ENCODE measurements at places on chromosomes 16 and 17.

DNA sequence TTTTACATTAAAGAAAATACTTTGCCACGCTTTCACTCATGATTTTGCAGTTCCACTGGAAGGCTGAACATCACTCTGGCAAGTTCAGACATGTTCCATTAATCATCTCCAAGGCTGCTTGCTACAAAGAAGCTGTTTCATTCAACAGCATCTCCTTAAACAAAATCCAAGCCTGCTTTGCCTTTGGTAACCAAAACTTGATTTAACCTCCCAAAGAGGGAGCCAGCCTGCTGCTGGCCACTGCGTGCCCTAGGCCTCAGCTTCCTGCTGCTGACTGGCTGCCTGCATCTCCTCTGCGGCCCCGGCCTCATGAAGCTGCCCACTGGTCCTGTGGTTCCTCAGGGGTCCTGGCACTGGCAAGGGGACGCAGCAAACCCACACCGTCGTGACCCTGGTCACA, 31.8 kb downstream of the ANKRD11 start:
- H3K27me3 ChIP-seq, result no peaks in the 10 kb centered on the region
- peaks cover 8% of the 10 kb centered on the region for H3K4me1 ChIP-seq
- no peak overlapping the region for H3K27ac ChIP-seq
- no peak overlapping the region for H3K4me3 ChIP-seq
- no peaks in the 10 kb centered on the region for H3K36me3 ChIP-seq

- H3K4me1 ChIP-seq, result peaks cover 15% of the 10 kb centered on the region
- H3K36me3 ChIP-seq, result no peaks in the 10 kb centered on the region
- no peak for DNase-seq
- no peak overlapping the region for H3K4me3 ChIP-seq
- H3K27ac ChIP-seq, result no peak overlapping the region
Observed at GRCh38 chr17:18919963-18920362, 32.0 kb upstream of the SLC5A10 start.

DNA sequence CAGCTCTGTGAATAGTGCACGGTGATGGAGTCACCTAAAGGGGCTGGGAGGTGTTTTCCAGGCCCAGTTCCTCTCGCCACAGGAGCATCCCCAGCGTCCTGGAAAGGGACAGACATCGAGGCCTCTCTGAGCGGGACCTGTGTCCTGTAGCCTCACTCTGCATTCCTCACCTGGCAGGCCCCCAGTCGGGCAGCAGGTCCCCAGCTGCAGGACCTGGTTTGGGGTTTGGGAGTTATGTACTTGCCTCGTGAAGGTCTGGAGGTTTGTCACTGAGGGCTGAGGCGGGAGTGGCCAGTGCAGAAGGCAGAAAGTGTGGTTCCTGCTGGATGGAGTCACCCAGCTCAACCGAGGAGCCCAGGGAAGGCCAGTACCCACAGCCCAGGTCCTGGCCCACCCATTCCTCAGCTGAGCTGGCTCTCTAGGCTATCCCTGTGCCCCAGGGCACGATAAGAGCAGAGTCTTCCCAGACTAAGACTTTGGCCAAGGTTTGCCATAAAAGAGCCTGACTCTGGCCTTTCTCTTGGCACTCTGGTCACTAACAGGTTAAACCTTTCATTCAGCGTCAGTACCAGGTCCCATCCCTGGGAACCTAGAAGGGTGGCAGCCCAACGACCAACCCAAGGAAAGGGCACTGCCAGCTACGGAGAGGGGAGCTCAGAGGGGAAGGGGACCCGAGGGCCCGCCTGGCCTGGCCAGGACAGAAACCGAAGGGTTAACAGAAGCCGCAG, 24.4 kb downstream of the TBX4 start:
- H3K36me3 ChIP-seq, result no peaks in the 10 kb centered on the region
- H3K4me1 ChIP-seq, result no peaks in the 10 kb centered on the region
- no peak overlapping the region for H3K4me3 ChIP-seq
- no peaks in the 10 kb centered on the region for H3K27me3 ChIP-seq
- no peak overlapping the region for H3K27ac ChIP-seq

DNA sequence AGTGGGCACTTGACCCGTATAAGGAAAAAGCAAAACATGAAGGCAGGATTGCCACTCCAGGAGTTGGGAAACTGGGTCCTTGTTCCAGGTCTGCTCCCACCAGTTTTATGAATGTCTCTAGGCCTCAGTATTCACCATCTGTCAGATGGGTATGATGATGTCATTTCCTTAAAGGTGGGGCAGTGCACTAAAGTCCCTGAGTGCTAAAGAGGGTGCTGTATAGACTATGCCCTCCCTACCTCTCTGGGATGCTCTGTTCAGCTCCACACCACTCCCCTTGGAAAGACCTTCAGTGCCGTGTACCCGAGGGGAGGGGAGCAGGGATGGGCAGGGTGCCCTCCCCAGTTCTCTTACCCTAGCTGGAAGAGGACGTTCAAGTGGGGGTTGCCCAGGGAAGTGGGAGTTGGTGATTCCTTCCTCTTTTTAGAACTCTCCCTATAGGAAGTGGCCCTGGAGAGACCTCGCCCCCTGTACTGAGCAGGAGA, 2.2 kb downstream of the LASP1 start:
- no peaks in the 10 kb centered on the region for H3K27me3 ChIP-seq
- no peak for DNase-seq
- no peaks in the 10 kb centered on the region for H3K36me3 ChIP-seq
- peaks cover 13% of the 10 kb centered on the region for H3K4me1 ChIP-seq

DNA sequence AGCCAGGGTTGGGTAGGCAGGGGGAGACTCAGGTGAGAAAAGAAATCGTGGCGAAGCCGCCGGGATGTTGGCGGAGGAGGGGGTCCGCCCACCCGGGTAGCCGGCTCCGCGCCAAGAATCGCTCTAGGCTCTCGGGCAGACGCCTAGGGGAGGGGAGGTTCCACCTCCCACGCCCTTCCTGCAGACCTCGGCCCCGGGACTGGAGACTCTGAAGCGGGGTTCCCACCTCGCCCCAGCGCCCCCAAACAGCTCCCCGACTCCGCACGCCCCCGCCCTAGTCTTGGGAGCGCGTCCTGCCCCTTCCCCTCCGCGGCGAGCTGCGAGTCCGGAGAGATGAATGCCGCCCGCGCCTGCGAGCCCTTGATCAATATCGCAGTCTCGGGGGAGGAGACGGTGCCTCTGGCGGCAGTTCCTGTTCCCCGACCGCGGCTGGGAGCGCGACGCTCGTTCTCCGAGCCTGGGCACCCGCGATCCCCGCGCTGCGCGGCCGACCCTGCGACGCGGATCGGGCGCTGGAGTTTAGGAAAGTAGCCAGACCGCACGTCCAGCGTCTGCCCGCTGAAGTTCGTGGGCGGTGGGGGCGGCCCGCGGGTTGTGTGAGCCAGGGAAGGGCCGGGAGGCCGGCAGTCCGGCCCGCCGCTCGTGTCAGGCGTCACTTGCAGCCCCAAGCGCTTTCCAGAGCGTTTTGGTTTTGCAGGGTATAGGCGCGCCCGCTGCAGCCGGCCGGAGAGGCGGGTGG, 790 bp downstream of the CRHR1 start:
- no peaks in the 10 kb centered on the region for H3K36me3 ChIP-seq
- H3K4me3 ChIP-seq, result peak overlapping the region; percentile 20

DNA sequence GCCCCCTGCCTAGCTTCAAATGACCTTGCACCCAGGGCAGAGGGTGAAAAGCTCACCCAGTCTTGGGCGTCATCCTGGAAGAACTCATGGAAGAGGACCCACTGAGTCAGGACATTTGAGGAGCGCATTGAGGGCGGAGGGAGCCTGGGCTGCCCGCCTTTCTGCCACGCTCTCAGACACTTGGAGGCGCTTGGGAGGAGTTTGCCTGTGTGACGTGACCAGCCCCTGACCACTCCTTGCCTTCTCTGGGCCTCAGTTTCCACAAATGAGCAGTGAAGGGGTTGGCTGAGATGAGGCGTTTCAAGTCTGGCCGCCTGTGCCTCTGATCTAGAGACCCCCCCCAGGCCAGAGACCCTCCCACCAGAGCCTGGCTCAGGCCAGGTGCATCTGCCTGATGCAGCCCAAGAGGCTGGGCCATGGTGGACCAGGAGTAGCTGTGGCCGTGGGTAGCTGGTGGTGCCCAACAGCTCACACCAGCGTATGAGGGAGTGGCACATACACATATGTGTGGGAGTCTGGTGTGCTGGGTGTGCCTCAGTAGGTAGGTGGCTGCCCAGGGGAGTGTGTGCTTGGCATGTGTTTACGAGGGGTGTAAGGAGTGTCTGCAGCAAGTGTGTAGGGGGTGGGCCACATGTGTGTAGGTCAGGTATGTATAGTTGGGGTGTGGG, 80.2 kb upstream of the TOB1 start:
- H3K27ac ChIP-seq, result no peak overlapping the region
- H3K27me3 ChIP-seq, result no peaks in the 10 kb centered on the region
- no peaks in the 10 kb centered on the region for H3K36me3 ChIP-seq
- no peak for DNase-seq

GRCh38 chr17:76404976-76405563, 20.7 kb downstream of the SPHK1 start:
- H3K4me1 ChIP-seq, result peaks cover 4% of the 10 kb centered on the region
- H3K27me3 ChIP-seq, result no peaks in the 10 kb centered on the region
- no peak for DNase-seq
- H3K36me3 ChIP-seq, result 0 out of 2 replicates have a peak, but pooled peaks cover 3% of the 10 kb centered on the region
- no peak overlapping the region for H3K4me3 ChIP-seq

GRCh38 chr17:8841844-8842243, 25.6 kb downstream of the PIK3R6 start:
- peaks cover 19% of the 10 kb centered on the region for H3K27me3 ChIP-seq
- H3K4me1 ChIP-seq, result no peaks in the 10 kb centered on the region

GRCh38 chr17:20702692-20703091, 123.2 kb downstream of the CDRT15L2 start:
- peaks cover 4% of the 10 kb centered on the region for H3K4me1 ChIP-seq
- H3K36me3 ChIP-seq, result no peaks in the 10 kb centered on the region
- H3K27me3 ChIP-seq, result no peaks in the 10 kb centered on the region
- no peak overlapping the region for H3K27ac ChIP-seq
- no peak for DNase-seq
- no peak overlapping the region for H3K4me3 ChIP-seq

DNA sequence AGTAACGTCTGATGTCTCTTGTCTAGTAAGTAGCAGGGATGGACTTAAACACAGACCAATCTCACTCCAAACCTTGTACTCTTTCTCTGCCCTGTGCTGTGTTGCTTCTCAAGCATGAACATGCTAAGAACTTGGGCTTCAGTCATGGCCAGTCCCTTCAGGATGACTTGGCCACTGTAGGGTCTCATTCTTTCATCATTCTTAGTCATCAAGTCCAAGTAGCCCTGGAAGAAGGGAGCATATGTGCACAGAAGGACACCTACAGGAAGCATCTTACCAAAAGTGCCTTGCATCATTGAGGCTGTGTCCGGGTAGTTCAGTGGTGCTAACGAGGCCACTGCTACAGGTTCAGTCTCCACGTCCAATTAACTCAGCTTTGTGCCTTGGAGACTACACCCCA, 80.7 kb downstream of the CDK5R1 start:
- peaks cover 21% of the 10 kb centered on the region for H3K4me1 ChIP-seq
- H3K27me3 ChIP-seq, result no peaks in the 10 kb centered on the region
- no peak overlapping the region for H3K27ac ChIP-seq
- no peaks in the 10 kb centered on the region for H3K36me3 ChIP-seq
- no peak overlapping the region for H3K4me3 ChIP-seq

GRCh38 chr17:17351356-17351891, 48.3 kb downstream of the NT5M start:
- no peaks in the 10 kb centered on the region for H3K27me3 ChIP-seq
- no peaks in the 10 kb centered on the region for H3K36me3 ChIP-seq
- DNase-seq, result no peak
- peaks cover 6% of the 10 kb centered on the region for H3K4me1 ChIP-seq
- H3K4me3 ChIP-seq, result no peak overlapping the region

DNA sequence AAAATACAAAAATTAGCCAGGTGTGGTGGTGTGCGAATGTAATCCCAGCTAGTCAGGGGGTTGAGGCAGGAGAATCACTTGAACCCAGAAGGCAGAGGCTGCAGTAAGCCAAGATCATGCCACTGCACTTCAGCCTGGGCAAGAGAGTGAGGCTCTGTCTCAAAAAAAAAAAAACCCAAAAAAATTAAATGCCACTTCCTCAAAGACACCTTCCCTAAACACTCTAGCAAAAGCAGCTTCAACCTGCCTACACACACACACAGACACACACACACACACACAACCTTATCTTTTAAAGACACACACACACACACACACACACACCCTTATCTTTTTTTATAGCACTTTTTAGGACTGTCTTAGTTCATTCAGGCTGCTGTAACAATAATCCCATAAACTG, 201.7 kb upstream of the PSMD7 start:
- DNase-seq, result no peak
- H3K4me3 ChIP-seq, result no peak overlapping the region
- H3K4me1 ChIP-seq, result no peaks in the 10 kb centered on the region
- no peak overlapping the region for H3K27ac ChIP-seq

DNA sequence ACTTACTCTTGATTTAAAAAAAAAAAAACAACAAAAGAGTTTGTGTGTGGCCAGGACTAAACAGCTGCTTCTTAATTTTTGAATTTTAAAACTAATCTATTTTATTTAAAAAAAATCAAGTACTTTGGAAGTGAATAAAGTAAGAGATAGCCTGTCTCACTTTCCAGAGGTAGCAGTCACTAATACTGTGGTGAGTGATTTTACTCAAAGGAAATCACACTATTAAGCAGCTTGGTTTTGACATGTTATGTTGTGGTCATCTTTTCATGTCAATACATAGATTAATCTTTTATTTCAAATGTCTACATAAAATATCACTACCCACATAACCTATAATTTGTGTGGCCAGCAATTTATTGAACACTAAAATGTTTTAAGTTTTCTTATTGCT, 102.2 kb upstream of the HLF start:
- DNase-seq, result no peak
- no peak overlapping the region for H3K27ac ChIP-seq
- no peak overlapping the region for H3K4me3 ChIP-seq
- H3K36me3 ChIP-seq, result no peaks in the 10 kb centered on the region
- no peaks in the 10 kb centered on the region for H3K27me3 ChIP-seq
- no peaks in the 10 kb centered on the region for H3K4me1 ChIP-seq

DNA sequence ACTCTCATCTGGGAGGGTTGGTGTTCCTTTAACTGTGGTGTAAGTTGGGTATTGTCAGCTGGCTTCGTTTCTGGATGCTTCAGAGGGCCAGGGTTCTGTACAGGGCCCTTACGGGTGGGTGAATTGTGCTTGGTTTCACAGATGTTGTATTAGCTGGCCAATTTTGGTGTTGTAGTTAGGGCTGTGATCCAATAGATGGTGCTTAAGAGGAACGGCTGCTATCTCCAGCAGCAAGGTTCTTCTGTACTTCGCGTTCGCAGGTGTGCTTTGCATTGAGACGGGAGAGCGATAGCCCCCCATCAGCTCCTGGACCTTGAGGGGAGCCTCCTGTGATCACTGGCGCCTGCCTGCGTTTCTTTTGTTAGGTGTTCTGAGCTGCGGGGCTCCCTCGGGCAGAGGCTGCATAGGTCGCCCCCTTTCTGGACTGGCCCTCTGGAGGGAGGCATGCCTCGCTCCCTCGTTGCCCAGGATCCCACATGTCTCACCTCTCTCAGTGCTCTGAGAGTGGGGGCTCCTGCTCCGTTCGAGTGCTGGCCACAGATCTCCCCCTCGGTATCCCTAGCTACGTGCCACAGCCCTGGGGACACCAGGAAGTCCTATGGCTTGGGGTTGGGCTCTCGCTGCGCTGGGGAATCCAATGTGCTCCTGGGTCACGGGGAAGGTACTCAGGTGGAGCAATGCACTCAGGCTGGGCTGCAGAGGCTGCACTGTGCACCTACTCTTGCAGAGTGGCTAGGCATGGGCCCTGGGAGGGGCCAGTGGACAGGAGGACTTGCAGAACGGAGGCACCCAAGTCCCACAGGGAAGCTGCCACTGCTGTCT, 837 bp upstream of the PRDM7 start:
- H3K4me3 ChIP-seq, result peak overlapping the region; percentile 42
- peak; percentile 60 for DNase-seq
- no peaks in the 10 kb centered on the region for H3K36me3 ChIP-seq
- H3K27ac ChIP-seq, result peak overlapping the region; percentile 42

Data from MM.1S (cell line).